ENCODE measurements at places on chromosomes 2 and 18.
A peak's percentile ranks its signal among the peaks of the same experiment; 100 is the strongest.

- peak; percentile 38 for DNase-seq
Measured at GRCh38 chr2:60262178-60262577, 291.3 kb downstream of the BCL11A start.

DNA sequence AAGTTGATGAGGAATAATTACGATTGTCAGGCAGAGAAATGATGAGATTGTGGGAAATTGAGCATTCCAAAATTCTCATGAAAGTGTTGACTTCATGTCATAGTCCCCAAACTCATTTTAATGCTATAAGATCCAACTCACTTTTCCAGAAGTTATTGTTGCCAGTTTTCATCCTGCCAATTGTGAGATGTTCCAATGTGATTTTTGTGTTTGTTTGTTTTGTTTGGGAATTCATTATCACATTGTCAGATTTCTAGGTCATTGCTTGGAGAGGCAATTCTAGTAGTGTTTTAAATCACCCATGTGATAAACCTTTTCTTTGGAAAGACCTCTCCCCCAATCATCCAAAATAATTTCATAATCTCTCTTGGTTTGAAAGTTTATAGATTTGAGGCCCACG, 86.0 kb upstream of the ACVR2A start:
- no peak for DNase-seq

- DNase-seq = no peak
Measured at GRCh38 chr18:61851940-61852451, 40.8 kb downstream of the RNF152 start.

- DNase-seq = no peak
Measured at GRCh38 chr2:240183006-240183874, 42.8 kb upstream of the OTOS start.

DNA sequence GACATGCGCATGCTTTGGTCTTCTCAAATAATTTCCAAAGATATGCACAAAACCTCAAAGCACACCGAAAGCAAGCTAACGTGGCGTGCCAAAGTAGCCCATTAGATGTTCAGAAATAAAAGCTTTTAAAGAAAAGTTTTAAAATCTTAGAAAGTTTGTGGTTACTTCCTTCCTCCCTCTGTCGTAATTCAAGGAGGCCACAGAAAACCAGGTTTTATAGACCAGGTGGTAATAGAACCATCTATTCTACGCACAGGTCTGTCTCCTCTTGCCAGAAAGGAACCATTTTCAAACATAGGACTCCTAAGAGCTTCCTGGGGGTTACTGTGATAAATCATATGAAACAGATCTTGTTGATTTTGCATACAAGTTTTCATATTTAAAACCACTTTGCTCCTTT, 487.2 kb downstream of the ARHGAP15 start:
- DNase-seq = no peak

GRCh38 chr2:168375195-168375798, 80.8 kb upstream of the CERS6 start:
- DNase-seq = no peak

DNA sequence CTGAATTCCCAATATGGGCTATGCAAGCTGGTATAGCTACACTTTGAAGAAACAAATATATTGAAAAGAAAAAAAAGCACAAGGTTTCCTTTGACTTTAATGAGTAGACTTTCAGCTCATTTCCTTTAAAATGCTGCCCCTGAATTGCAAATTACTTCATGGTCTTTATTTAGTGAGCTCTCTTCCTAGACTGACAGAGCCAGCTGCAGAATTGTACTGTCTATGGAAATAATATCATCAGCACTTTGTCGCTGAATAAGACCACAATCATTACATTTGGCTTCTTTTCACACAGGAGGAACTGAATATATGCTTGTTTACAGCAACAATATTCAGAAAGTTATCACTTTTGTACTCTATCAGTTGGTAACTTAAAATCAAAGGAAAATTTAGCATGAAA, 41.7 kb downstream of the ARL5A start:
- DNase-seq = no peak

DNA sequence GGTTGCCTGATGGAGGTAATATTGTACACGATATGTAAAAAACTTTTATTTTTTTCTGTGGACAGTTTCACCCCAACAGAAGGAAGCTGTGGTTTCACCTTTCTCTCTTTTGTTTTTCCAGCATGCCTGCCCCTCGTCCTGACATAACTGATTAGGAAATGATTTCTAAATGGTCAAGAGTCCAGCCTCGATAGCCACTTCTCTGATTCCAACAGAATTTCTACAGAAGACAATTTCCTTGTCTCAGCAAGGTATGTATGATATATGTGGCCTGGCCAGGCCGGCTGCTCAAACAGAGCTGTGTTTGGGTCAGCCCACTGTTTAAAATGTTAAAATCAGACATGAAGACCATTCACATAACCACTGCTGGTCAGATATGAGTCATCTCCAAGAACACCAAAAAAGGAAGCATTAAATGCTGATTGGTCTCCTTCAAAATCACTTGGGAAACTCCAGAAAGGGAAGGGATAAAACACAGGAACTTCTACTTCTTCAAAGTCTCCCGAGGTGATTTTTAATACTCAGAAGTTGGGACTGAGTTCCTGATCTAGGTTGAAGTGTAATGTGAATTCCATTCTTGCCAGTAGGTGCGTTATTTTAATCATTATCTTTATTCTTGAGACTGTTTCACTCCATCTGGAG, 22.3 kb downstream of the ATP8B1 start:
- no peak for DNase-seq

GRCh38 chr18:54023471-54023870, 201.0 kb downstream of the MBD2 start:
- DNase-seq = no peak

GRCh38 chr2:227366769-227367426, 12.2 kb downstream of the TM4SF20 start:
- no peak for DNase-seq

DNA sequence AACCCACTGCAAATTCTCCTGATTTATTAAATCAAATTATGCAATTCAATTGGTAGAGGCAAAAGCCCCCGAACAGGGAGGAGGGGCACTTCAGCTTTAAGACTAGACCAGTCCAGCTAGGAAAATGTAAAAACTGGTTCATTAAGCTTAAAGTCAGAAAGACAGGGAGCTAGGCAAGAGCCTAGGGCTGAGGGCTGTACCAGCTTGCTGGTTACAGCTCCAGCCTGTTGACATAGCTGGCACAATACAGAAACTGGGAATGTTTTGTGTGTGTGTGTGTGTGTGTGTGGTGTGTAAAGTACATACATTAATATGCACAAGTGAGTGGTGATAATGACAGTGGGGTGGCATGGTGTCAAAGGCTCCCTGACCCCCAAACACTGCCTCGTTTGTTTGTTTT, 307.0 kb upstream of the CELF4 start:
- no peak for DNase-seq

DNA sequence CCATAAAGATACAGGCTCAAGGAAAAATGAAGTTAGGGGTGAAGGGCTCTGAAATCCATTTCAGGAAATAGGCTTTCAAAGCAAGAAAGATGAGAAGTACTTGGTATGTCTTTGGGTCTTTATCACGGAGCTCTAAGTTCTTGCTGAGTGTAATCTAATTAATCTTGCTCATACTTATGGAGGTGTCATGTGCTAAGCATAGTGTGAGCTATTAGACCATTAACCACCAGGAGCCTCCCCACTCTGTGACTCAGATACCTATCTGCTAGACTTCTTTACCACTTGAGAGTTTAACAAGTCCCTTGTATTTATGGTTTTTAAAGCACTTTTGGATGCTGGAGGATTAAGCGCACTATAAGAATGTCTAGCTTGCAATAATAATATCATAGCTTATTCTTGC, 678.7 kb downstream of the EPHA4 start:
- no peak for DNase-seq

DNA sequence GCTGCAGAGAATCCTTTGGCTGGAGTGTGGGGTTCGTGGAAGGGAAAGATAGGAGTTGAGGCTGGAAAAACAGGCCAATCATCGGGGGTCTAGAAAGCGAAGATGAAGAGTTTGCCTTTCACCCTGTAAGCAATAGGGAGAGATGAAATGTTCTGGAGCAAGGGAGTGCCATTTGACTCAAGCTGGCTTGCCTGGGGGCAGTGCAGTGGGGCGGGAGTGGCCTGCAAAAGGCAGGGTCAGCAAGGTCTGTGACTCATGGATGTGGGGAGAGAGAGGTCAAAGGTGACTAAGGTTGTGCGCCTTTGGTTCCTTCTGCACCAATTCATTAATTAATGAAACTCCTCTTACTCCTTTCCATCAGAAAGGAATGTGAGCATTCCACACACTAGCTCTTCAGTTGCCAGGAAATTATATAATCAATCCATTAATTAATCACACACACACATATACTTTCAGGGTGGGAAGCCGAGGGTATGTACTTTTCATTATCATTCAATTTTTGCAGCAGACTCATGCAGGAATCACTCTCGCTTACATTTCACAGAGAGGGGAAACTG, 227.6 kb downstream of the MYCN start:
- DNase-seq = no peak

DNA sequence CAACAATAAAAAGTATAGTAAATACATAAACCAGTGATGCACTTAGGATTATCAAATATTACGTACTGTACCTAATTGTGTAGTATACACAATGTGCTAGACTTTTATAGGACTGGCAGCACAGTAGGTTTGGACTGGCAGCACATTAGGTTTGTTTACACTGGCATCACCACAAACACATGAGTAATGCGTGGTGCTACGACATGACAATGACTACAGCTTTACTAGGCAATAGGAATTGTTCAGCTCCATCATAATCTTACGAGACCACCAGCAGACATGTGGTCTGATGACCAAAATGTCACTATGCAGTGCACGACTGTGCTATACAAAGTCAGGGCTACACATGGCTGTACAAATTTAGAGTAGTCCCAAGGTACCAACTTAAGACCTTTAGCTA, 2.3 kb downstream of the MBOAT2 start:
- no peak for DNase-seq

DNA sequence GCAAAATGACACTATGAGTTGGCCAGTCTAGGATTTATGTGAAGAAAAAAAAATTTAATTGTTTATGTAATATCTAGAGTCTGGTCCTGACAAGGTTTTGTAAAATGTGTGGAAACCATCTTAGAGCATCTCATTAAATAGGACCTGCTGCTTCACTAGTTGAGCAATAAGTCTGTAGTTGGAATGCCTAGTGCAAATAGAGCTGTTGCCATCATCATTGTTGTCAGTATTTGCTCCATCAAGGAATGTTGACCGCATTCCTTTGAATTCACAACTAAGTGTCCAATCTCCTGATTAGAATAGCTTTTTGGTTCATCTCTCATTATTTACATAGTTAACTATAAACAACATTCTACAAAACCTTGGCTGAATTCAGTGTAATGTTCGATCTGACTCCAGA, 32.2 kb upstream of the RPE start:
- no peak for DNase-seq

Data from NCI-H1105 (cell line).